ENCODE measurements at places on chromosomes 1 and 21.
A peak's percentile ranks its signal among the peaks of the same experiment; 100 is the strongest.

GRCh38 chr1:158095737-158096335 lies 84.9 kb upstream of the CD1D start:
- DNase-seq, result no peak

DNA sequence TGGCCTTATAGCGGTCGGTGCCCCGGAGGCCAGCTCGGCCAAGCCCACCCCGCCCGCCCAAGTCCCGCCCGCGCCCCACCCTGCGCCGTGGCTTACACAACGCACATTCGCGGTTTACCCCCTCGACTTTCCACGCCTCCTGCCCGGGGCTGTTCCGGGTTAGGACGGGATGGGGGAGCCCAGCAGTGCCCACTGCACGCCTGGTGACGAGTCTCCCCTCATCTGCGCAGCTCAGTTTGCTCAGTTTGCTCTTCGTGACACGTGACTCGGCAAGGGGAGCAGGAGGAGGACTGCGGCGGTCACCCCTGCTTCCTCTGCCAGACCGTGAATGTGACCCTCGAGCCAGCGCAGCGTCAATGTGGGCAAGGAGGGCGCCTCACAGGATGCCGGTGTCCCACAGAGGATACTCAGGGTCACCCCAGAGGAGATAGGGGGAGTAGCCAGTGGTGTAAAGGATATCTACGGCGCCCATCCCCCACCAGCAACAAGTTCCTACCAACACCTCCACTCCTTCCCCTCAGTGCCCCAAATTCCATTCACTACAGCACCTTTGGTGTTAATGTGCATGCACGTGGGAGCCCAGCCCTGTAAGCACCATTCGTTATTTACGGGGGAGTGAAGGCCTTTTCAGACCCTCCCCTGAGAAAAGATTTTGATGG lies 350 bp upstream of the S100A6 start:
- no peak for DNase-seq

GRCh38 chr1:86704972-86705664 lies 742 bp downstream of the SH3GLB1 start:
- no peak for DNase-seq

DNA sequence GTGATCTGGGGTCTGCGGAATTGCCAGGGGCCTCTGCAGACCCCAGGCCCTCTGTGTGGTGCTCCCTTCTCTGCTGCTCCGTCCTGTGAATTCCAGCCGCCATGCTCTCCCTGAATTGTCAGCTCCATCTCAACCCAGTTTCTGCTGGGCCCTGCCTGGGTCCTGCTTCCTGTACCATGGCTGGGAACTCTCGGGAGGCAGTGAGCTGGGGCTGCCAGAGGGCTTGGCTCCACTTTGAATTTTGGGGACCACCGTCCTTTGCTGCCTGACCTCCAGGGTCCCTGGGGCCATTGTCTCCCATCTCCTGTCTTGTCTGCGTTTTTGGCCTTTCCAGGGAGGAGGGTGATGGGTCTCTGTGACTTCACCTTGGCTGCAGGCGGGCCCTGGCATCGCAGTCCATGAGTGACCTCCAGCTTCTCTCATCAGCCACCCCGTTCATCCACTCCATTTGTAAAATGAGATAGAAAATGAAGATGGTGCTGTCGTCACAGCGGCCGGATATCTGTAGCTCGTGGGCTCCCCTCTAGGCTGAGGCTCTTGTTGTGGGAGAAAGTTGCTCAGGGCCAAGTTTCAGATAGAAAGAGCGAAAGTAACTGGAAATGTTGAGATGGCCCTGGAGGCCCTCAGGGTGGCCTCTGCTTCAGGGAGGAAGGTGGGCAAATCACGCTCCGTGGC lies 38.3 kb downstream of the SKI start:
- no peak for DNase-seq

DNA sequence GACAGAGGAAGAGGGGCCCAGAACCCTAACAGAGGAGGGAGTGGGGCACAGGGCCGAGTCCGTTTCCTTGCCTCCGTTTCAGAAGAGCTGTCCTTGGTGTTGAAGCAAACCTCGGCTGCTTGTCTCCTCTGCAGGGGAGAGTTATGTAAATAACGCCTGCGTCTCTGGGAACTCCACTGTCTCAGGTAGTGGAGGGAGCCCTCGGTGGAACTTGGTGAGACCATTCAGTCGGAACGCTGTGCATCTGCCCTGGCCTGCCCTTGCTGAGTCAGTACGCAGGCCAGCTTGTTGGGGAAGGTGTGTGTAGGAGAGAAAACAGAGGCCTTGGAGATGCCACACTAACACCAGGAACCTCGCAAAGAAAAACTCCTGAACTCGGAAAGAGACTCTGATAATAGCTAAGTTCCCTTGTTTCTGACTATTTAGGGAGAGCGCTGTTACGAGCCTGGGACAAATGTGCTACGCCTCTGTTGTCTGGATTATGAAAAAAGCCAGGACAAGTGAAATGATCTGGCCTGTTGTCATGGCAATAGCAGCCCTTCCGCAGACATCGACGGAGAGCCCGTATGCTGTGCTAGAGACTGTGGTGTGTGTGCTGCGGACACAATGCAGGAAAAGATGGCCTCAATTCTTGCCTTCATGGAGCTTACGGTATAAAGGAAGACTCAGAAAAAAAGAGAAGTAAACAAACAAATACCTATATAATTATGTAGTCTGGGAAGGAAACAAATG lies 94.6 kb upstream of the AKT3 start:
- no peak for DNase-seq

DNA sequence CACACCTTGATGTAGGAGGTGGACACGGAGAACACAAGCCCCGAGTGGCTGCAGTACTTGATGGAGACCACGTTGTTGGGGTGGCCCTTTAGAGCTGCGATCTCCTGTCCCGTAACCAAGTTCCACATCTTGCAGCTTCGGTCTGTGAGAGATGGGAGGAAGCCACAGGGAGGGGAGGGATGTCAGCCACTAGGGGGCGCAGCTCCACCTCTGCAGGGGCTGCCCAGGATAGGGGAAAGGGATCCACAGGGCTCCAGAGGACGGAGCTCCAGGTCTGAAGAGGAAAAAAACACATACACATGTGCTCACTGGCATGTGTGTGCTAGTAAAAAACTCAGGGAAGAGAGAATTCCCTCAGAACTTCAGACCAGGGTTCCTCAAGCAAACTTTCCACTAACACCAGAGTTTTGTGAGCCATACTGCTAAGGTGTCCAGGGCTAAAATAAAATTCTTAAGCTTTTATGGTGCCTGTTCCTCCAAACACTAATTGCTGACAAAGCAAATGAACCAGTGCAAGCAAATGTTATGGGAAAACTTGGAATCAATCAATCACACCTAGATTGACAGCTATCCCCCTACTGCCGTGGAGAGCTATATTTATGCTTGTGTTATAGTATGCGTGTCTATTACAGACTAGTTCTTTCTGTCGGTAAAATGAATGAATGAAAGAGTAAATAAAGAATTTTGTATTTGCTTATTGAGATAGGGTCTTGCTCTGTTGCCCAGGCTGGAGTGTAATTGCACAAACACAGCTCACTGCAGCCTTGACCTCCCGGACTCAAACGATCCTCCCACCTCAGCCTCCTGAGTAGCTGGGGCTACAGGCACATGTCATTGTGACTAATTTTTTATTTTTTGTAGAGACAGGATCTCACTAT lies 43.7 kb downstream of the KIF21B start:
- DNase-seq, result no peak

DNA sequence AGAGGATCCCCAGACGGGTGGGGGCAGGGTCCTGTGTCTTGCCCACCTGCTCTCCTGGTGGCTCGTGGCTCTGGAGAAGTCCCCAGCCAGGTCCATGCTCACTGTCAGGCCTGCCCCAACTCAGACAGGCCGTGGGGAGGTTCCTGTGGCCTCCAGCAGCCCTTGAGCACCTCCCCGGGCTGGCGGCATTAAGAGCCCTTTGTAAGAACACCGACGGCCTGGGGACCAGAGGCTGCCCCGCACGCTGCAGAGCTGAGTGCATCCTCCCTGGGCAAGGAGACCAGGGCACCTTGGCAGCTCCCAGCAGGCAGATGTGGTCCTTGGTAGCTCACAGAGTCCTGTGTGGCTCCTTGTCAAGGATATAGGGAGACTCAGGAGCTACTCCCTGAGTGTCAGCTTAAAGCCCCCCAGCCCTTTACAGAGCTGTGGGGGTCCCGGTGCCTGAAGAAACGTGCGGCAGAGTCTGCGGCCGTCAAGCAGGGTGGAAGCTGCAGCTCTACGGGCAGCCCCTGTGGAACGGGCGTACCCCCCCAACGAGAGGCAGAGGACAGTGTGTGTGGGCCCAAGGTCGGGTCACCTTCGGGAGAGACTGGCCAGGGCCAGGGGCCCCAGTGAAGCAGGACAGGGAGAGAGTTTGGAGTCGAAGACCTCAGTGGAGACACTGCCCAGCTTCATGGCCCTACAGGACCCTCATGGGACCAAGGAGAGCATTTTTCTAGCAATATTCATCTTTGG lies 118.6 kb downstream of the PRDM16 start:
- DNase-seq, result no peak

GRCh38 chr21:31012133-31013089 lies 25.9 kb downstream of the KRTAP19-8 start:
- no peak for DNase-seq

GRCh38 chr1:7856345-7856744 lies 3.5 kb upstream of the UTS2 start:
- DNase-seq, result no peak

DNA sequence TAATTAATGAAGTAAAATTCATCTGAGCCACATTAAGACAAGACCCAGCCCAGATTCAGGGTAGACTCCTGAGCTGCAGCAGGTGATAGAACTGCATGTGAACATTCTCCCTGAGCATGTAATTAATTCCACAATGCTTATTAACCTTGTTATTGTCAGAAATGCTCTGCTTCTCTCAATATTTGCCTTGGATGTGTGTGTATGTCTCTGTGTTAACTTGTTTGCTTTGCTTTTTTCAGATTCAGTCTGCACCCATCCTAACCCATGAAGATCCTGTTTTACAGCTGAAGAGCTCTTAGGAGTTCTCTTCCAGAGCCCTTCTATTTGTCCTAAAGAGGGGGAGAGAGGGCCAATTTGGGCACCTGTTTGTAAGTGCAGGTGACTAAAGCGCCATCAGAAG lies 143.2 kb upstream of the BMP8A start:
- peak; percentile 28 for DNase-seq

GRCh38 chr1:76463849-76464248 lies 389.3 kb downstream of the ST6GALNAC3 start:
- DNase-seq, result no peak

GRCh38 chr1:106681939-106682522 lies 374.4 kb upstream of the PRMT6 start:
- no peak for DNase-seq

GRCh38 chr1:27133991-27134390 lies 20.9 kb downstream of the SLC9A1 start:
- no peak for DNase-seq

DNA sequence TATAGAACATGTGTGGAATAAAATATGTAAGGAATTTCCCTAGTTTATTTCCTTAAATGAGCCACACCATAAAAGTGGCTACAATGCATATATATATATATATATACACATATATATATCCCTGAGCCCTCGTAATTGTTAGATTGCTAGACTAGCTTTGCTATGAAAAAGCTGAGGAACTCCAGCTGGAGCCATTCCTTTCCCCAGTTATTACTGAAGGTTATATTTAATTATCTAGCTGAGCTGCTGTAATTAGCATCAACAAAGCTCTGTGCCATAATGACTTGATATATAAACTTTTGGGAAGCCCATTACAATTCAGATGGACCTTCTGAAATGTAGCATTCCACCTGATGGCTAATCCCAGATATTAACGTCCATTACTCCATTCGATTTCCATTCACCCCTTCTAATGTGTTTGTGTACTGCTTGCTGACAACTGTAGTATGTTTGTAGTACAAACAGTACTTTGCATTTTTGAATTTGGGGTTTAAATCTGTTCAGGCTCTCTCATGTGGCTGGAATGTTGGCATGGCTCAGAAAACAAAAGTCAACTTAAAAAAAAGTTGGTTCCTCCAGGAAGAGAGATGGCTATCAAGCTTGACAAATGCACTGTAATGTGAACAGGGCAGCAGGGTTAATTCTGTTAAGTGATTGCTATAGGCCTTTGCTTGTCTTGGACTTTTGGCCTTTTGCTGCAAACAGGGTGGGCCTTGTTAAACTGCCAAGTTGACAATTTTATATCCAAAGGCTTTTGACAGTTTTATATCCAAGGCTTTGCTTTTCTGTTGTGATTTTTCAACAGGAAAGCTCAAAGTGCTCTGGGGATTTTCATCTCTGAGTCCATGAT lies 170.0 kb downstream of the LTN1 start:
- no peak for DNase-seq

- DNase-seq, result no peak
These were observed 46.7 kb upstream of the SARS1 start for GRCh38 chr1:109167001-109167506.

DNA sequence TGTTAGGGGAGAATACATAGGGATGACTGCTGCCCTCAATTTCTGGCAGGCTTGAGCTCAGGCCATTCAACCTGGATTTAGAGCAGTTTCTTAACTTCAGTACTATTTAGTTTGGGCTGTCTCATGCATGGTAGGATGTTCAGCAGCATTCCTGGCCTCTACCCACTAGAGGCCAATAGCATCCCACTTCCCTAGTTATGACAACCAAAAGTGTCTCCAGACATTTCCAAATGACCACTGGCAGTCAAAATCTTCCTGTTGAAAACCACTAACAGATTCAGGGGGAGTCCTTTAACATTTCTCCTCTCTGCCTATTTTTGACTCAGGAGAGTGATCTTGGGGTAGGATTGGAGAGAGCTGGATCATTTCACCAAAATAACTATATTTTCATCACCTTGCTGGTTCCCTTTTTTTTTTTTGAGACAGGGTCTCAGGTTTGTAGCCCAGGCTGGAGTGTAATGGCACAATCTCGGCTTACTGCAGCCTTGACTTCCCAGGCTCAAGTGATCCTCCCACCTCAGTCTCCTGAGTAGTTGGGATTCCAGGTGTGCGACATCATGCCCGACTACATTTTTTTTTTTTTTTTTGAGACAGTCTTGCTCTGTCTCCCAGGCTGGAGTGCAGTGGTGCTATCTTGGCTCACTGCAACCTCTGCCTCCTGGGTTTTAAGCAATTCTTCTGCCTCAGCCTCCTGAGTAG lies 8.7 kb downstream of the GNAT2 start:
- no peak for DNase-seq

- DNase-seq, result no peak
These were observed 53.0 kb downstream of the EPHB2 start for GRCh38 chr1:22763487-22764200.

GRCh38 chr1:53502641-53503432 lies 43.6 kb downstream of the DMRTB1 start:
- DNase-seq, result no peak

- no peak for DNase-seq
These were observed 392.4 kb downstream of the KCNH1 start for GRCh38 chr1:210741564-210741963.

- DNase-seq, result no peak
These were observed 6.5 kb upstream of the IGSF3 start for GRCh38 chr1:116674011-116674531.

- no peak for DNase-seq
These were observed 256.5 kb downstream of the USP25 start for GRCh38 chr21:15986277-15986676.

DNA sequence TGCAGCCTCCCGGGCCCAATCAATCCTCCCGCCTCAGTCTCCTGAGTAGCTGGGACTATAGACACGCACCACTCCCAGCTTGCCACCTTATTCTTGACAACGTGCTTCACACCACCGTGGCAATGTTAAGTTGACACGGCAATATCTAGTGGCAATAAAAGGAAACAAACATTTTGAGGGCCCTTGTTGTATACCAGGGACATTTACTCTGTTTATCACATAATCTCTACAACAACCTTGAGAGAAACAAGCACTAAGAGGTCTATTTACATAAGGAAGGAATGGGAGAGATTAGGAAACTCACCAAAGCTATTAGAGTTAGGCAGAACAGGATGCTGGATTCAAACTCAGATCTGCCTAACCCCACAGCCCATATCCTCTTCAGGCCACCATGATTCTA lies 3.1 kb downstream of the KLHDC8A start:
- DNase-seq, result no peak
